Activated T-helper 9 cell treated with anti-CD3 and anti-CD28 coated beads, Interleukin-2, amount 50 U/mL, for 16 hours (primary cell): ENCODE measurements at places on chromosomes 5 and 9.

DNA sequence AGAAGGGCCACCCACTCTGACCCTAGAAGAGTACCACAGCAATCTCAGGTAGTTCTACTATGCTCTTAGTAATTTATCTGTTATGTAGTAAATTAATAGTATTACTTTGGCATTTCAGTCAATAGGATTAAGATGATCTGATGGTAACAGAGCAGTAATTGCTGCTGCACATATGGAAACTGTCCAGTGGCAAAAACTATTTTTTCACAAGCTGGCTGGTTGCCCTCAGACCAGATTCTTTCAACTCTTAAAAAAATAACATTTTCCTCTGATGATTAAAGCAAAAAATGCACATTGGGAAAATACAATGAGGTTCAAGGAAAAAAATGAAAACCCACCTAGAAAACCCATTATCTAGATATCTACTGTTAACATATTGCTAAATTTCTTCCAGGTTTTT lies 19.7 kb downstream of the GLRA1 start:
- no peak for DNase-seq

- DNase-seq, result no peak
These were observed 162.5 kb downstream of the CD180 start for GRCh38 chr5:67033880-67034651.

GRCh38 chr5:75281716-75282465 lies 45.2 kb upstream of the ANKRD31 start:
- no peak for DNase-seq

DNA sequence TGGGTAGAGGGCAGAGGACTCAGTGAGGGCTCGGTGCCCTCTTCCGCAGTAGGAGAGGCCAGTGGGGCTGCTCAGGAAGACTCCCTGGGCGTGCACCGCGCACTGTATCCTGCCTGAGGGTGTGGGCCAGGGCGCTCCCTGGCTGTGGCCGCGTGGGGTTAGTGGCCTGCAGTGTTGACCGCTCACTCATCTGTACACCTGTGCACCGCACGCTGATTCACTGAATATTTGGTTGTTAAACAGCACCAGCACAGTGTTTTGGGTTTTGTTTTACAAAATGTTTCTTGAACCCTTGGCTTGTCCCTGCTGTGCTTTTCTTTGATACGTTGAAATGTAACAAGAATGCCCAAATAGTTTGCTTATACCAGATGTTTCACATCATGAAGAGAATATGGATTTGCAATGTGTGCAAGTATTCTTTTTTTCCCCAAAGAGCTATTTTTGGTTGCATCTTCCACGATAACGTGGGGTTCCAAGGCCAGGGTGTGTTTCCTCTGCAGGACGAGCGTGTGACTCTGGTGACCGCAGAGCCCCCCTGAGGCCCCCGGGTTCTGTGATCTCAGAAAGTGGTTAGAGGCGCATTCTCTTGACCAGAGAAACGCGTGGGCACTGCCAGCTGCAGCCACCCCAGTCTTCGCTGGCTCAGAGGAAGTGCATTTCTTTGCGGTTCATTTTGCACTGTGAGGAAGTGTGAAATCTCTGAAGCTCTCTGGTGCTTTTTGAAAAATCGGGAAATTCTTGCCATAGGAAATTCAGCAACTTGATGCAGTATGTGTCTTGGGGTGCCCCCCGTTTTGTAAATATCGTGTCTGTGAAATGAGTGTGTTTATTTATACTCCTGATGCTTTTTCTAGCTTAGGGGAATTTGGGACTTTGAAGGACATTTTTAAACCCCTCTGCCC lies 46.9 kb downstream of the AHRR start:
- no peak for DNase-seq

DNA sequence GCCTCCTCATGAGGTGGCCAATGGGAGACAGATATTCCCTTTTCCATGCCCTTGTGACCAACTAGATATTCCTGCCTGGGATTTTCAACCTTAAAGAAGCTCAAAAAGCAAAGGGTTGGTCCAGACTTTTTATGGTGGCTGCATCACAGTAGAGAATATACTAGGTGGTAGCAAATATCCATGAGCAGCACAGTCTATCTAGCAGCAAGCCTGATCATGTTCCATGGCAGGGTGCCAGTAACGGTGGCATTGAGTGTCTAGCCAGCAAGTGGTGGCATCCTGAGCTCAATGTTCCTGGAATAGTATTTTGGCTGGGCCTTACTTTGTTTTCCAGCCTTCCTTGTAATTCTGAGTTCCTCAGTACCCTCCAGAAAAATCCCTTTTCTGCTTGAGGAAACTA lies 25.8 kb downstream of the CDC25C start:
- DNase-seq, result no peak

- DNase-seq, result no peak
These were observed 121.1 kb upstream of the TRIM32 start for GRCh38 chr9:116565986-116566385.

DNA sequence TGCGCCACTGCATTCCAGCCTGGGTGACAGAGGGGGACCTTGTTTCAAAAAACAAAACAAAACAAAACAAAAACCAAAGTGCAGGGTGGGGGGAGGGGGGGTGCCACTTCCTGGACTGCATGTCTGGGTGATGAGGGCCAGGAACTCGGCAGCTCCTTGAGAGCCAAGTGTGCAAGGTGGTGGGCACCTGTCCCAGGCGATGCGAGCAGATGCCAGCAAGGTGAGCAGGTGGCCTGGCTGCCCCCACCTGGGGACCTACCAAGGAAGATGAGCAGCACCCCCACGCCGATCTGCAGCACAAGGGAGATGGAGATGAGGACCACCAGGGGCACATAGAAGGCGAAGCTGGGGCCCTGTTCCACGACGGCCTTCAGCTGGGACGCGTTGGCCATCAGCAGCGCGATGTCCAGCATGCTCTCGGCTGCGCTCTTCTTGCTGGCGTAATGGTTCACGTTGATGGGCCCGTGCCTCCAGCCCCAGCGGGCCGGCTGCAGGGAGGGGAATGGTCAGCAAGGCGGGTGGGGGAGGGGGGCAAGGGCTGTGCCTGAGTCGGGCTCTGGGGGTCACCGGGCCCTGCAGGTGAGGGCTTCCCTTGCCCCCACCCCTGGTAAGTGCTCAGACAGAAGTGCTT lies 7.8 kb downstream of the NINJ1 start:
- no peak for DNase-seq
